ENCODE measurements at places on chromosomes 5 and 9.

DNA sequence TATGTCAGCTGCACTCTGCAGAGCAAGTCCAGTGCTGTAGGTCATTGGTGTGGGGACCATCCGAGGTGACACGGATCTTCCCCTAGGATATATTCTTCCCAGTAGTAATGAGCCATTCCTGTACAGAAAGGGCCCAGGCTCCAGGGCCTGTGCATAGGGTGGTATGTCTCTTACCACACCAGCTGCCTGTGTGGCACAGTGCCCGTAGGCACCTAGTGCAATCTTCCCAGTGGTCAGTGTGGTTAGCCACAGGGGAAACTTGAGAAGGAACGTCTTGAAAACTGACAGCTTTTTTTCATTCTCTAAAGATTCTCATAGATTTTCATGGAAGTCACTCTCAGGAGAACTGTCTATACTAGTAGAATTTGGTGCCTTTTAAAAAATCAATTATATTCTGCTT is 39.8 kb downstream of the CYSTM1 start:
- no peak for DNase-seq

DNA sequence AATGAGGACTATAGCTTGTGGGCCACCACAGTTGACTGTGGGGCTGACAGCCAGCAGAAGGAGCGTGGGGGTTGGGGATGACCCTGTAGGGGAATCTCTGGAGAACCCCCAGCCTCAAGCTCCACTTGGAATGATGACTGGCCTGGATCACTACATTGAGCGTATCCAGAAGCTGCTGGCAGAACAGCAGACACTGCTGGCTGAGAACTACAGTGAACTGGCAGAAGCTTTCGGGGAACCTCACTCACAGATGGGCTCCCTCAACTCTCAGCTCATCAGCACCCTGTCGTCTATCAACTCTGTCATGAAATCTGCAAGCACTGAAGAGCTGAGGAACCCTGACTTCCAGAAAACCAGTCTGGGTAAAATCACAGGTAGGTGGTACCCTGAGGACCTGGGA is 128.4 kb upstream of the DMRT1 start:
- no peak for DNase-seq

DNA sequence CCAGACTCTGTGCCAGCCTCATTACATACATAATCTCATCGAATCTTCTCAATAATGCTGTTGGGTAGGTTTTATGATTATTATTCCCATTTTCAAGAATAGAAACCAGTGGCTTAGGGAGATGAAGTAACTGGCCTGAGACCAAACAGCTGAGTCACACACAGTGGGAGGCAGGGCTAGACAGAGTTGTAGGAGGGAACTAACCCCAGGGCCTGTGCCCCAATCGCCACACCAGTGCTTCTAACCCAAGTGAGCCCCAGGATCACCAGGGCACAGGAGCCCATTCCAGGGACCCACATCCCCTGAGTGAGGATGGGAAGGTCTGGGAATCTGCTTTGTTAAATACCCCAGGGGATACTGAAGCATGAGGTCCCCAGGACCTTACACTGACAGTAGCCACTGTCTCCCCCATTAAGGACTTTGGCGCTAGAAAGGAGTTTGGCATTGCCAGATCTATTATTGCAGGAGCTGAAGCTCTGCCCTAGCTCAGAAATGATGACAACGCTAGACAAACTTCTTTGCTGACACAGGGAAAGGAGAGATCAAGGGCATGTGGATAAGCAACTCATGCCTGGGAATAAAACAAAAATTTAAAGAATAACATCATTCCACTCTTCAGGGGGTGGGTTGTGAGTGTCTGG is 63.8 kb upstream of the PPARGC1B start:
- peak; percentile 30 for DNase-seq

DNA sequence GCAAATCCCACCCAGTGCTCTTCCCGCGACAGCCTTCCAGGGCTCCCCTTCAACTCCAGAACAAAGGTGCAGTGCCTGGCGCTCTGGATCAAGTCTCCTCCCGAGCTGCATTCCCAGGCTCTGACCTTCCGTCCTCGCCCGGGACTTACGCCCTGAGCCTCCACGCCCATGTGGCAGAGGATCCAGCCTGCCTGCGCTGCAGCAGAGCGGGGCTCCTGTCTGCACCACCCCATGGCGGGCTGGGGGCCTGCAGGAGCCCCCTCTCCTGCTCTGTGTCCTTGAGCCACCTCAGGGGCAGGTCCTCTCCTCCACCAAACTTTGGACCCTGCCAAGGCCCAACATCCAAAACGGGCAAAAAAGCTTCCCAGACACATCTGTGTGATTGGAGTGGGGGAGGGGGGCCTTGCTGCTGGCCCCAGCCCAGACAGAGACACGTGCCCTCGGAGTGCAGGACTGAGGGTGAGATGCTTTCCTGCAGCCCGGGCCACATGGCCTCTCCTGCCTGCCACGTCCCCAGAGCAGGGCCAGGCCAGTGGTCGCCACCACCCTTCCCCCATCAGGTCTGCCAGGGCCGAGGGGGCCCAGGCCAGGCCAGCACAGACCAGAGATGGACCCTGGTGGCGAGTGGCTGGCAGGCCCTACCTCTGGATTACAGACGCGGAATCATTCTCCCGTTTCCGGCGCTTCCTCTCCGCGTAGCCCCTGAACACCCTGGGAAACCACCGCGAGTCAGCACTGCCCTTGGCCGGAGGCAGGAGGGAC is 4.4 kb downstream of the NSMF start:
- no peak for DNase-seq

DNA sequence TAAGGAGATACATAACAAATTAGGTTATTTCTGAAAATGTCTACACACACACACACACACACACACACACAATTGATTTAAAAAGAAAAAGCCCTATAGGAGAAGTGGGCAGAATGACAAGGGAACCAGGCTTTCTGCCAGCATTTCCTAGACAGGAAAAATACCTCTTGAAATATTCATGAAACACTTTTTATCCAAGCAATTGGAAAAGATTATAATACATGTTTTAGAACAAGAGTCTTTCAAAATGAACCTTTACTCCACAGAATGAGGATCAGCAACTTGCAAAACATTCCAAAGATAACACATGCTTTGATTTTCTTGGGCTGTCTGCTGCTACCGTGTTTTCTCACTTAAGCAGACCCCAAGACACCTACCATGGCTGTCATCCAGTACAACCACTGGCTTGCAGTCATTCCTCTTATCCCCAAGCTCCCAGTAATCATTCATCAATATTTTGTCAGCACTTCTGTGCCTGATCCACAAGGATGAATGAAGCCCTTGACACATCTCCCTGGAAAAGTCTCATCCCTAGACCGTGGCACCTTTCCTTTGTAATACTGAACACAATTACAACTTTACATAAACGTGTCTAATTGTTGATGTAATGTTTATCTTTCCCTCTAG is 717.1 kb upstream of the ZNF608 start:
- DNase-seq: no peak

DNA sequence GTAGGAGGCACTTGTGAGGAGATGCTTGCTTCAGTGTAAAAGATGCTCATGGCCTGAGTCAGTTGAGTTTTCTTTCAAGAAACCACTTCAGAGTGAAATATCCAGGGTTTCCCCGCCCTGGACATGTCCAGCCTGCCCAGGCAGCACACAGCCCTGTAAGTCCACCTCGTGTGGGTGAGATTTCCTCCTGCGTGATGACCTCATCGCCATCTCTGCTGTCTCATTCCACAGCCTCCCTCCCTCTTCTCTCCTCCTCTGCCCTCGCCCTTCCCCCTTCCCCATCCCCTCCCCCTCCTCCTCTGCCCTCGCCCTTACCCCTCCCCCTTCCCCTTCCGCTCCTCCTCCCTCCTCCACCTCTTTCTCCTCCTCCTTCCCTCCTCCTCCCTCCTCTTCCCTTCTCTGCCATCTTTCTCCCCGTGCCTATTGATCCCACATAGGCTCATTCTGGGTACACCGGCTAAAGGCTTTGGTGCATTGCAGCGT is 34.0 kb upstream of the NCS1 start:
- DNase-seq: peak; percentile 63

DNA sequence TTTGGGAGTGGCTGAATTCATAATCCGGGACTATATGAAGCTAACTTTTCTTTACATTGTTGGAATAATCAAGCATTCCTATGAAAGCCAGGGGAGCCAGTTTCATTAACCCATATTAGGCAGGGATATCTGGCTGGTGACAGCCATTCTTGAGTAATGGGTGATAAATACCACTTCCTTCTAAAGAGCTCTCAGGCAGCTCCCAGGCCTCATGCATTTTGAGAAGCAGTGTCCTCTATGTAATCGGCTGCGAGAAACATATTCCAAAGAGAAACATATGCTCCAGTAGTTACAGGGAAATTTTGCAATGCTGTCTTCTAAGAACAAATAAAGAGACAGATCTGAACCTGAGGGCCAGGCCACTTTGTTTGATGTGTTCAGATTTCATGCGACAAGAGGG is 83.1 kb downstream of the MSX2 start:
- no peak for DNase-seq

- DNase-seq: no peak
Observed at GRCh38 chr5:179378441-179379271, 33.4 kb upstream of the ADAMTS2 start.

- DNase-seq: no peak
Observed at GRCh38 chr5:143581147-143581546, 177.7 kb upstream of the NR3C1 start.

- no peak for DNase-seq
Observed at GRCh38 chr5:53667621-53668020, 107.2 kb downstream of the NDUFS4 start.

DNA sequence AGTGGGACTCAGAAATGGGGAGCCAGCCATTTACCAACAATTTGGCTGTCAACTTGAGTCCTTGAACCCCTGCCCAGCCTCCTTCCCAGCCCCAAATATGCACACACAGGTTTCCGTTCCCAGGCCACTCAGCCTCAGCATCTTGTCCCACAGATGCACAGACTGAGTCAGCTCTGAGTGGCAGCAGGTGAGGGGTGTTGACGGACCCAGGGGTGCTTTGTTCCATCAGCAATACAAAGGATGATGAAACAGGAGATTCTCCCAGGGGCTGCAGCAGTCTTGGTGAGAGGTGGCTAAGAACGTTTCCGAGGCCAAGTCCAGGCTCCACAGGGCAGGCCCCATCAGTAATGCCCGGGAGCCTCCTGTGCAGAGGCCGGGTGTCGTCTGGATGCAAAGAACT is 4.9 kb upstream of the OLFM1 start:
- DNase-seq: peak; percentile 12

- no peak for DNase-seq
Observed at GRCh38 chr5:39213447-39214207, 5.7 kb downstream of the FYB1 start.

- DNase-seq: no peak
Observed at GRCh38 chr5:64615895-64616294, 74.4 kb upstream of the SHISAL2B start.

- DNase-seq: no peak
Observed at GRCh38 chr5:118891252-118891651, 97.1 kb downstream of the DTWD2 start.

GRCh38 chr9:128317629-128318028 is 4.6 kb downstream of the TRUB2 start:
- no peak for DNase-seq

DNA sequence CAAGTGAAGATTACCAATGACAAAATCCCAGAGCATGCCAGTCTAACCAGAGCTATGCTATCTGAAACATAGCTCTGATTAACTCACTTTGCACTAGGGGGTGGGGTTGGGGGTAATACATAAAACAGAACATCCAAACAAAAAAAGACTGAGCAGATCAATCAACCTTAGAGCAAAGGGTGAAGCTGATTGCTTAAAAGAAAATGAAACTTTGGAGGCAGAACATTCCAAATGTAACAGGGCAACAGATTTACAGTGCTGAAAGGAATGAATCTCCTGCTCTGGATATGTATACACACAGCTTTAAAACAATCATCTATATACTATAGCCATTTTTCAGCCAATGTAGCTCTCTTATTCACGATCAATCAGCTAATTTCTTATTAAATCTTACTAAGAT is 4.9 kb downstream of the IL6ST start:
- no peak for DNase-seq

- no peak for DNase-seq
Observed at GRCh38 chr5:32559921-32560320, 25.4 kb upstream of the SUB1 start.

DNA sequence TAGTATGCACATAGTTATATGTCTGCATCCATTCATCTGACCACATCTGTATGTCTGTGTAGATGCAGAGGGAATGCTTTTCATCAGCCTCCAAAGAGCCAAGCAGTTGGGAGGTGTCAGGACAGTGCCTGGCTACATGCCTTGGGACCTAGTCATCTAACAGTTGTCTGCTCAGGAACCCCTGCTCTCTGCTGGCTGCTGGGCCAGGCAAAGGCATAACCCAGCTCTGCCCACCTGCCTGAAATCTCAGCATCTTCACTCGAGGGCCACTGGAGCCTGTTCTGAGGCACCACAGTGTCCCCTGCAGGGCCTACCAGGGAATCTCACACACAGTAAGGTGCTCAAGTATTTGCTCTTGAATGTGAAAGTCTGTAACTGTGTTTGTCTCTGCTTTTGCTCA is 3.7 kb downstream of the C9orf50 start:
- no peak for DNase-seq

GRCh38 chr9:7367726-7368125 is 431.9 kb downstream of the DMAC1 start:
- no peak for DNase-seq
